ENCODE measurements at places on chromosomes 12 and 14. TPM values are rescaled to one million over a fixed set of nuclear protein-coding genes. Genes with fewer than 3 reads are reported as not detected.

Gene KLHL33
- total RNA-seq: not detected

Gene CLEC9A
- not detected for total RNA-seq

Gene HOXC12
- total RNA-seq: not detected

Gene AKAP5
- total RNA-seq: 0.46 TPM

Gene KSR2
- total RNA-seq: 0.57 TPM

Gene HVCN1
- 0.53 TPM for total RNA-seq

Gene LRP1-AS
- total RNA-seq: not detected

Gene BDKRB2
- total RNA-seq: 1.1 TPM

Gene TMEM30B
- total RNA-seq: 0.81 TPM

Gene KRT73
- total RNA-seq: not detected

Gene PWP1
- 86.1 TPM for total RNA-seq

Gene ZNF385A
- 21.2 TPM for total RNA-seq

Gene LGR5
- total RNA-seq: not detected

Gene SELPLG
- 1.2 TPM for total RNA-seq

Gene ADAM21
- not detected for total RNA-seq

Gene SVOP
- total RNA-seq: not detected

Gene RIMBP2
- not detected for total RNA-seq

Gene CLEC2A
- total RNA-seq: not detected

Gene PTHLH
- 15.4 TPM for total RNA-seq

Gene CRIP1
- total RNA-seq: 1,895 TPM

Gene CPNE8
- total RNA-seq: 10.3 TPM

Gene C12orf50
- 0.12 TPM for total RNA-seq

Gene YLPM1
- total RNA-seq: 35.8 TPM

Gene TMEM63C
- total RNA-seq: 3.6 TPM

Gene REP15
- 0.22 TPM for total RNA-seq

Gene BIN2
- total RNA-seq: 0.08 TPM

Gene KERA
- total RNA-seq: not detected

Gene SLC10A1
- not detected for total RNA-seq

Gene SERPINA1
- total RNA-seq: 0.80 TPM

Gene ATL1
- 6.3 TPM for total RNA-seq

Gene KRT2
- not detected for total RNA-seq

Gene PLEKHH1
- 3.6 TPM for total RNA-seq

Gene KRT72
- total RNA-seq: not detected
